ENCODE measurements at places on chromosomes 2 and 18.
A peak's percentile ranks its signal among the peaks of the same experiment; 100 is the strongest.

- no peak for DNase-seq
These were observed 48.1 kb downstream of the HPCAL1 start for GRCh38 chr2:10350761-10351160.

- no peak for DNase-seq
These were observed 127.0 kb upstream of the KLHL14 start for GRCh38 chr18:32899819-32900218.

GRCh38 chr18:27378431-27379095 is 193.5 kb upstream of the CHST9 start:
- DNase-seq, result peak; percentile 13

DNA sequence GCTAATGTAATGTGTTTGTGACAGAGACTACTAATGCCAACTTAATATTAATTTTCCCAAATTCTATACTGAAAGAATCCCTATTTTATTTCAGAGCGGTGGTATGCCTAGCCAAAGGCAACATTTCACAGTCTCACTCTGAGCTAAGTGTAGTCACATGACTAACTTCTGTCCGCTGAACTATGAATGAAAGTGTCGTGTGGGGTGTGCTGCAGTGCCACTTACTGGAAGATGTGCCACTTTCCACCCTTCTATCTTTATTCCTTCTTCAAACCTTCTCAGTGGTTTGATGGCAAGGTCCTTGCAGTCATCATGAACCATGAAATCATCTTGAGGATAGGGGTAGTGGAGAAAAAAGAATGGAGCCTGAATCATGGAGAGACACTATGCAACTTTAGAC is 47.3 kb upstream of the C1D start:
- DNase-seq, result no peak

GRCh38 chr2:173109253-173110188 is 33.9 kb downstream of the MAP3K20 start:
- DNase-seq, result no peak
